ENCODE measurements at places on chromosomes 1 and 21. TPM values are rescaled to one million over a fixed set of nuclear protein-coding genes. Genes with fewer than 3 reads are reported as not detected.
A peak's percentile ranks its signal among the peaks of the same experiment; 100 is the strongest.

Gene ATP1A2
- 14.8 TPM for total RNA-seq

Gene MAP3K21
- 4.7 TPM for total RNA-seq

Gene SERINC2
- 110 TPM for total RNA-seq

DNA sequence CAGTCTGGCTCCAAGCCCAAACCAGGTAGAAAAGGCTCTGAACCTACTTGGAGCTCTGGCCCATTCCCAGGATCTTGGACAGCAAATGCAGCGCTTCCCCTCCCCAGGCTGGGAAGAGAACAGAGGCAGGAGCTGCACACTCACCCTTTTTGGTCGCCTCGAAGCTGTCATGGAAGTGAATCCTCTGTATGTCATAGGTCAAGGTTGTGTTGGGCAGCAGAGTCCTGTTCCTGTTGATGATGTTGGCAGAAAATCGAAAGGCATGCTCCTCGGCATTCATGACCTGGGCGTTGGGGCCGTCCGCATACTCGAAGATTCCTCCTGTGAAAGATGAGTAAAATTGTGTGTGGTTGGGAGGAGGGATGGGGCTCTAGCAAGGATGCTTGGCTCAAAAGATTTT lies 143.5 kb downstream of the GRIK3 start:
- H3K4me3 ChIP-seq = no peak overlapping the region
- peak; percentile 1 for DNase-seq
- no peaks in the 10 kb centered on the region for H3K27me3 ChIP-seq
- H3K36me3 ChIP-seq = no peaks in the 10 kb centered on the region
- no peaks in the 10 kb centered on the region for H3K4me1 ChIP-seq

DNA sequence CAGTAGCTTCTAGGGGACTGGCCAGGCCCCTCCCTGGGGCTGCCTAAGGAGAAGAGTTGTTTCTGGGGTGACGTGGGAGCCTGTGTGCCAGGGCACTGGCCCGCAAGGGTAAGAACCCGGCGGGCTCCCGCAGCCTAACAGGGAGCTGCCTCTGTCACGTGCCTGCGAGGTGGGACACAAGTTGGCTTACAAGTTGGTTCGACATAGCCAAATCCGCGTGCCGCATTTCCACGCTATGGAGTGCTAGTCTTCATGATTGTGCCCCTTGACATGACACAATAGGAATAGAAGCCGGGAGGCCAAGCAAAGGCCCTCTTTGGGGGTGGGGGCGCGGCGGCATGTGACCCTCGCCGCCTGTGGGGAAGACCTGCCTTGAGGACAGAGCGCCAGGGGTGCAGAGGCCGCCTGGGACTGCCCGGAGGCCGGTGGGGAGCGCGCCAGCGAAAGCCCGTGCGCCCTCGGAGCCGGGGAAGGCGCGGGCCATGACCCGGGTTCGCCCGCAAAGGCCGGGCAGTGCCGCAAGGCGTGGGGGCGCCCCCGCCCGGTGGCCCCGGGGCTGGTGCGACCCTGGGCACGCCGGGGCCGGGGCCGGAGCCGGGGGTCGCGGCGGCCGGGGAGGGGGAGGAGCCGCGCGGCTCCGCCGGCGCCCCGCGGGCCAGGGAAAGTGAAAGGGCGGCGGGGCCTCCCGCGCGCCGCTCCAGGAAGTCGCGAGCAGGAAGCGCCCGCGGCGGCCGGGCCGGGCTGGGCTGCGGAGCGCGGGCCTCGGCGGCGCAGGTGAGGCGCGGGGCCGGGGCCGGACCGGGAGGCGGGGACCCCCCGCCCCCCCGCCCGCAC lies at the start of gene SLC37A1:
TSS of gene SLC37A1 (plus strand) at position 702 of the 834 bp plus-strand sequence. CDS start 4,603 bp downstream, outside the sequence.
- peak within 1 kb of the TSS; percentile 96 for H3K27ac ChIP-seq
- no peak for DNase-seq
- no peaks in the 10 kb centered on the region for H3K27me3 ChIP-seq
- peak within 1 kb of the TSS; percentile 68 for H3K4me3 ChIP-seq
- peaks cover 3% of the 10 kb centered on the region for H3K4me1 ChIP-seq

Measured in prostate gland (tissue), 2 donors.